Thoracic aorta (tissue), 2 donors: ENCODE measurements at places on chromosomes 5 and 9. TPM values are rescaled to one million over a fixed set of nuclear protein-coding genes. Genes with fewer than 3 reads are reported as not detected.

Gene AK1
- 35.1 TPM for total RNA-seq

GRCh38 chr9:101566904-101567724, 27.7 kb downstream of the PPP3R2 start:
- DNase-seq = no peak

DNA sequence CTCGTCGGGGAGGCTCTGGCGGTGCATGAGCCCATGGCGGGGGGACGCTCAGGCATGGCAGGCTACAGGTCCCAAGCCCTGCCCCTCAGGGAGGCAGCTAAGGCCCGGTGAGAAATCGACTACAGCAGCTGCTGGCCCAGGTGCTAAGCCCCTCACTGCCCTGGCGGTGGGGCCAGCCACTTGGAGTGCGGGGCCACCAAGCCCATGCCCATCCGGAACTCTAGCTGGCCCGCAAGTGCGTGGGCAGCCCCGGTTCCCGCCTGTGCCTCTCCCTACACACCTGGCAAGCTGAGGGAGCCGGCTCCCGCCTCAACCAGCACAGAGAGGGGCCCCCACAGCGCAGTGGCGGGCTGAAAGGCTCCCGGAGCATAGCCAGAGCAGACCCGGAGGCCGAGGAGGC, 1896.9 kb upstream of the CDH6 start:
- no peak for DNase-seq

Gene ARID3C
- not detected for total RNA-seq

- no peak for DNase-seq
Observed at GRCh38 chr5:37846786-37847310, 7.0 kb upstream of the GDNF start.

Gene PTPRD
- total RNA-seq = 101 TPM

DNA sequence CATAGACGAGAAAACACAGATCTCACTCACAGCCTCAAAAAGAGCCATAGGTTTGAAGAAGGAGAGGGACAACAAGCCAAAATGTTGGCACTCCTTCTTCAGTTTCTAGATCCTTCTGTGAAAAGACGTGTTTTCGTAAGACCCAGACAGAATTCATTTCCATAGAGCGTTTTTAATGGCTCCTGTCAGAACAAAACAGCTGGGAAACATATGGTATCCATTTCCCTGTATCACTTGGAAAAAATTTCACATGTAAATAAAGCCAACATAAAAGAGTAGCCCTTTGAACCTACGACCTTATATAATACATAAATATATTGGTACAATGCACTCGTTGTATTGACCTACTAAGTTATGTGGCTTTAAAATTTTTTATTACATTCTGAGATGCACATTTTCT, 108.1 kb downstream of the SNCAIP start:
- no peak for DNase-seq

Gene SLC36A2
- total RNA-seq = not detected
